Transverse colon (tissue), 4 donors: ENCODE measurements at places on chromosomes 2 and 18. TPM values are rescaled to one million over a fixed set of nuclear protein-coding genes. Genes with fewer than 3 reads are reported as not detected.

AQP12B gene
- 0.55 TPM for total RNA-seq

POTEE gene
- not detected for total RNA-seq

KDSR gene
- total RNA-seq: 13.1 TPM

DNA sequence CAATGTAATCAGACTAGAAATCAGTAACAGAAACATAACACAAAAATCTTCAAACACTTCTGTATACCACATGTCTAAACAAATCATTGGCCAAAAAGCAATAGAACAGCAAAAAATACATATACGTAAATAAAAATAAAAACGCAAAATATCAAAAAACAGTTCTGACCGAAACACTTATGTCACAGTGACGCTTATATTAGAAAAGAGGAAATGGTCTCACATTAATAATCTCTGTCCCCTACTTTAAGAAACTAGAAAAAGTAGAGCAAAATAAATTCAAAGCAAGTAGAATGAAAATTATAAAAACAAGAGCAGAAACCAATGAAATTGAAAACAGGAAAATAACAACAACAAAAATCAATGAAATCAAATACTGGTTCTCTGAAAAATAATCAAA is 41.9 kb downstream of the TMEM131 start:
- DNase-seq: no peak

DNA sequence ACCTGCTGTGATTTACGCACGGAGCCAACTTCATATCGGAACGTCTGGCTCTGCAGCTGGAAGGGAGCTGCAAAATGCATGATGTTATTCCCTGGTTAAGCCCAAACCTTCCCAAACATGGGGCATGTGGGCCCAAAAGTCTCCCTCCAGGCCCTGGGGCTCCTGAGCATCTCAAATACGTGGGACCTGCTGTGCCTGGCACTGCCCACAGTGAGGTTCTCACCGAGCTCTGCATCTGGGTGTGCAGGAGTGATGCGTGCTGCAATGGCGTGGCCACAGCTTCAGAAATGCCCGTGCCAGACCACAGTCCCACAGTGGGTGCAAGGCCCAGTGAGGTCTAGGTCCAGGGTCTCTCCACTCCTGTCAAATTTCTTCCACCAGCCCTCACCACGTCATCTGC is 503.3 kb downstream of the EIPR1 start:
- no peak for DNase-seq
